ENCODE measurements at places on chromosomes 5 and 9. TPM values are rescaled to one million over a fixed set of nuclear protein-coding genes. Genes with fewer than 3 reads are reported as not detected.

DNA sequence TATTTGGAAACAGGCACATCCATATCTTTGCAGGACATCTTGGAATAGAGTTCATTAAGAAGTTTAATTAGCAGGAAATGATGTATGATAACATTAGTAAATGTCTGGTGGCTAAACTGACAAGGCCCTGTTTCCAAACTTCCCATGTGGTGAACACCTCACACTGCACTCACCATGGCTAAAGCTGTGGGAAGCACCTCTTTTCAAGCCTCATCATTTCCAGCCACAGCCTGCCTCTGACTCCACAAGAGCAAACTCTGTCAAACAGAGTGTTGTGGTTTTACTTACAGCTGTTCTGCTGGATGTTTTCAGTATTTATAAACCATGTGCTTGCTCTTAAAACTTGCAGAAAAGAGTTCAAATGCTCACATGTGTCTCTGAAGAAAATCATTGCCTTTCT lies 14.9 kb upstream of the NDUFB6 start:
- DNase-seq: no peak
- H3K36me3 ChIP-seq: no peaks in the 10 kb centered on the region
- H3K27me3 ChIP-seq: no peaks in the 10 kb centered on the region
- H3K4me1 ChIP-seq: no peaks in the 10 kb centered on the region
- no peak overlapping the region for H3K27ac ChIP-seq

Gene FBLL1
- total RNA-seq: 0.33 TPM

Gene ATP6V1G1
- 240 TPM for total RNA-seq

DNA sequence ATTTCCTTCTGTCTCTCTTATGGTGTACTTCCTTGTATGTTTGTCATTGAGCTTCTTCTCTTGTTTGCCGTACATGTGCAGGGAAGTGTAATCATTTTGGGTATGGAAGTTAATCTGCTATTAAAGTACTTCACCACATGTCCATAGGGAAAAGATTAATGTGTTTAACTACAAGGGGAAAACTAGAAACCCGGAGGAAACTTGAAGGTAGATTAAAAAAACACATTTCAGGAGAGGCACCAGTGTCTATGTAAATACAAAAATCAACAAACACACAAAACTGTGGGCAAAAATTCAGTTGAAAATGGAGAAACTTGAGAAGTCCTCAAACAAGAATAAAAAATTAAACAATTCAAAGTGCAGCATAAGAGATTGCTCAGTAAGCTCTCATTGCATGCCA lies 166.4 kb downstream of the PBX3 start:
- no peaks in the 10 kb centered on the region for H3K4me1 ChIP-seq
- no peak for DNase-seq
- no peaks in the 10 kb centered on the region for H3K36me3 ChIP-seq
- H3K4me3 ChIP-seq: no peak overlapping the region
- H3K27me3 ChIP-seq: no peaks in the 10 kb centered on the region

DNA sequence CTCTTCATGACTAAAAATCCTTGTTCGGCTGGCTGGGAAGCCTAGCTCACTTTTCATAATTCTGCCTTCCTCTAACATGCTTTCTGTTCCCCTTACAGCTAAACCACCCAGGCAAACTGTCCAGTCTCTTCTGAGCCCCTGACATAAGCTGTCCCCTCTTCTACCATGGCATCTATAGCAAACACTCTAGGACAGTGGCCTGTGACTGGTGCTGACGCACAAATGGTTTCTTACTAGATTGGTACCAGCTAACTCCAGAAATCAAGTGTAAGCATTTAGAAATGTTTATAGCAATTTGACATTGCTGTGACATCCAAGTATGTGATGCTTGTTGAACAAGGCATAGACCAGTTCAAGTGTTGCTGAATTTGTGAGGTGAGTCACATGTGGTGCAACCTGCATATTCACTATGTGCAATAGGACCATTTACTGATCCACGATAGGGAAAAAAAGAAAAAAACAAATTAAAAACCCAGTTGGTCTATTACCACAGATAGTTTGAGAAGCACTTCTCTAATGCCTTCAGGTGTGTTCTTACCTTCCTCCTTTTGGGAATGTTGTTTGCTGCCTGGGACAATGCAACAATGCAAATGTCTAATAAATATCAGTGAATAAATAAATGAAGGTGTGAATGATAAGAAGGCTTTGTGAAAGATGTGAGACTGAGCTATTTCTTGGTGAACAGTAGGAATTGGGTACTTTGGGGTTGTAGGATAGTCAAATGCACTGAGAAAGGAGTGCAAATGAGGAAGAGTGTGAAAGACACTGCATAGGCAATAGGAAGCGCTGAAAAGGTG lies 22.4 kb downstream of the ELOVL7 start:
- DNase-seq: no peak
- H3K4me1 ChIP-seq: no peaks in the 10 kb centered on the region
- H3K27ac ChIP-seq: no peak overlapping the region
- H3K27me3 ChIP-seq: no peaks in the 10 kb centered on the region
- H3K36me3 ChIP-seq: no peaks in the 10 kb centered on the region
- no peak overlapping the region for H3K4me3 ChIP-seq

DNA sequence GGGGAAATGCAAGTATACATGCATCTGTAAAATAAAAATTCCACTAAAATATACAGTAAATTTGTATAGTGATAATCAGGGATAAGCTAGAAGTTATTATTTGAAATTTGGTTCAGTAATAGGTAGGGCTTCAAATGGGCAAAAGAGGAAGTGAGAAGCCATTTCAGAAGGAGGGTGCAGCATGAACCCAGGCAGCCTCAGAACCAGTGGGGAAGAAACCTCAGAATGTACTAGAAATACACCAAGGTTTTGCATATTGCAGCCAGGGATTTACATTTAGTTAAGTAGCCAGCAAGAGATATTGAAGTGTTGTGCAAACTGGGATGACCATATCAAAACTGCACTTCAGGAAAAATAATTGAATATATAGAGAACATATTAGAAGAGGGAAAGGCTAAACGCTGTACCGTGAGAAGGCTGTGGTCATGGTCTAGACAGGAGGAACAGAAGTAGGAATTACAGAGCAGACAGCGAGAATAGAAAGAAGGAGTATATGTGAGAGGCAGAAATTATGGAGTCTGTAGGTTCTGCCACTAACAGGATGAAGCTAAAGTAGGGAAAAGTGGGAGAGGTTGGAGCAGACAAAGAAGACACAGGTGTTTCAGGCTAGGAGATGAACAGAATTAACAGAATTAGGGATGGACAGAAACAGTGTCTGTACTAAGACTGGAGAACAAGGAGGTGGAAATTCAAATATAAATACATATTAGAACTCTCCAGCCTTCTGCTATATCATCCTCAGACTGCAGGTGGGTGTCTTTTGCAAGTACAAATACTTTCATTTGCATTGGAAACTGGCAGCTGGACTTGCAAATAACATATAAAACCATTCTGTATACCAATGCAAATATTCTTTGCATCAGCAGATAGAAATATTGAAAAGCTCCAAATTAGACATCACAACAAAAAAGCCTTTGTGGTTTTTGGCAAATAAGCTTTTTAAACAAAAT lies 335.6 kb downstream of the ZNF608 start:
- DNase-seq: no peak
- no peaks in the 10 kb centered on the region for H3K4me1 ChIP-seq
- no peak overlapping the region for H3K27ac ChIP-seq
- H3K36me3 ChIP-seq: no peaks in the 10 kb centered on the region
- H3K27me3 ChIP-seq: no peaks in the 10 kb centered on the region

DNA sequence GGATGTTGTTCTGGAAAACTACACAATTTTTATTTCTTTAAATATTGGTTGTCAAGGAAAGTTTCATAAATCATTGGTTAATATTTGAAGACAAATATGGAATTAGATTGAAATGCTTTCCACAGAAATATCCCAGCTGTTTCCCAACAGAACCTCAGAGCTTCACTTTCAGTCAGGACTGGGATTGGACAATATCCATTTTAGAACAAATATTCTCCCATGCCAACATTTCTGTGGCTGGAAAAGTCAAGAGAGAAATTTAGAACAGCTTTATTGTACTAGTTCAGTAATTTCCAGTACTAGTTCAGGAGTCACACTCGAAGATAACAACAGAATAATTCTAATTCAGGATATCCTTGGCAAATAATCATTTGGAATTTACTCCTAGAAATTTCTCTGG lies 116.1 kb upstream of the TUT7 start:
- H3K27ac ChIP-seq: peak overlapping the region; percentile 57
- DNase-seq: no peak
- H3K36me3 ChIP-seq: no peaks in the 10 kb centered on the region
- H3K27me3 ChIP-seq: no peaks in the 10 kb centered on the region

DNA sequence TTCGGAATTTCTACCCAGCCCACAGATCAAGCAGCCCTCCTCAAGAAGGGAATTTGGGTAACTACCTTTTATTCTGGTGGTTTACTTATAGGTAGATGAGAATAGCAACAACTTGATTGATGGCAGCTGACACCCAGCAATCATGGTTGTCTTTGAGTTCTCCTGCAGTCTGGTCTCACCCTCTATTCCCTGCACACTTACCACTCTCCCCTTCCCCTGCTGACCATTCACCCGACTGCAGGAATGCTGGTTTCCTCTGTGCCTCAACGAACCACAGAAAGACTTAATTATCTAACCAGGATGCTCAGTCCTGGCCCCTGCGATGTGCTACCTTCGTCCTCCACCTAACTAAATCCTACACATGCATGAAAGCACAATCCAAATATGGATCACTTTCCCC lies 243.0 kb downstream of the RFK start:
- H3K36me3 ChIP-seq: no peaks in the 10 kb centered on the region
- no peak overlapping the region for H3K27ac ChIP-seq
- H3K4me3 ChIP-seq: no peak overlapping the region
- H3K4me1 ChIP-seq: no peaks in the 10 kb centered on the region
- no peak for DNase-seq
- no peaks in the 10 kb centered on the region for H3K27me3 ChIP-seq

Gene FGF1
- 20.3 TPM for total RNA-seq

- no peaks in the 10 kb centered on the region for H3K36me3 ChIP-seq
- no peaks in the 10 kb centered on the region for H3K27me3 ChIP-seq
- peaks cover 17% of the 10 kb centered on the region for H3K4me1 ChIP-seq
- H3K27ac ChIP-seq: no peak overlapping the region
Observed at GRCh38 chr9:137293482-137294090, 8.5 kb downstream of the NRARP start.

GRCh38 chr5:147538236-147538635 lies 28.4 kb upstream of the DPYSL3 start:
- H3K27me3 ChIP-seq: no peaks in the 10 kb centered on the region
- no peaks in the 10 kb centered on the region for H3K4me1 ChIP-seq
- no peak for DNase-seq
- no peak overlapping the region for H3K27ac ChIP-seq

- no peaks in the 10 kb centered on the region for H3K27me3 ChIP-seq
- H3K4me3 ChIP-seq: no peak overlapping the region
- no peaks in the 10 kb centered on the region for H3K4me1 ChIP-seq
- H3K36me3 ChIP-seq: no peaks in the 10 kb centered on the region
- no peak overlapping the region for H3K27ac ChIP-seq
Observed at GRCh38 chr5:35884773-35885172, 28.1 kb downstream of the IL7R start.

- no peaks in the 10 kb centered on the region for H3K36me3 ChIP-seq
- H3K4me1 ChIP-seq: no peaks in the 10 kb centered on the region
- H3K27me3 ChIP-seq: no peaks in the 10 kb centered on the region
Observed at GRCh38 chr5:19002111-19002510, 985.9 kb downstream of the CDH18 start.

Gene TAF11L10
- total RNA-seq: not detected

DNA sequence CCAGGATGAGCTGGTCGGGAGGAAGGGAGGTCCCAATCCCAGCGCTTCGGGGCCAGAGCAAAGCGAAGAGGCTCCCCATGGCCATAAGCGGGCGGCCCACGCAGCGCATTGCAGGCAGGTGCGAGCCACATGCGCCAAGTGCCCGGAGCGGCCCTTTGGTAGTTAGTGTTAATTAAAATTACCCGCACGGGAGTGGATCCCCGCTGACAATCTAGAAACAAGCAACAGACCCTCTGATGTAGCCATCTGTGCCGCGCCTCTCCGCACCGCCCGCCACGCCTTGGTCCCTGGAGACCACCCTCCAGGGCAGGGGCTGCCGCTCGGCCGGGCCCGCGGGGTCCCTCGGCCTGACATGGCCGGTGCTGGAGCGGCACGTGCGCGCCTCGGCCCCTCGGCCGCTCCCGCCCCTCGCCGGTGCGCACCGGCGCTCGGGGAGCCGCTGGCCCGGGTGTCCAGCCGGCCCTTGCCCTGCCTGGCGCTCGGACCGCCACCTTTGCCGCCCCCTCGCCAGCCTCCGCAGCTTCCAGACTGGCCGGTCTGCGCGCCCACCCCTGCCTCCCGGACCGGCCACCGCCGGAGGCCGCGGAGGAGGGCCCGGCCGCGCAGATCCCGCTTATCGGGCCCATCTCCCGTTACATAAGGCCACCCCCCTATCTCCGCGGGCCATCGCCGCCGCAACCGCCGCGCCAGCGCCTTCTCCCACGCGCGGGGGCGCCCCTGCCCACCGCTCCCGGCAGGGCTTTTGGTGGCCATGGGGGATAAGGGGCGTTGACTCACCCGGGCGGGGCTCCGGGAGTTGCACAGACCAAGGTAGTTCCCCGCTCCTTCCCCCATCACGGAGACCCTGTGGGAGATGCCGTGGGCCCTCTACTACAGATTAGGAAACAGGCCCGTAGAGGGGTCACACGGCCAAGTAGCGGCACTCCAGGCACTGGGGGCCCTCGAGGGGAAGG lies 1.9 kb upstream of the IL13 start:
- no peak overlapping the region for H3K27ac ChIP-seq
- peaks cover 16% of the 10 kb centered on the region for H3K27me3 ChIP-seq

GRCh38 chr5:63400079-63400478 lies 562.2 kb downstream of the HTR1A start:
- H3K27ac ChIP-seq: no peak overlapping the region
- DNase-seq: no peak
- H3K27me3 ChIP-seq: no peaks in the 10 kb centered on the region

DNA sequence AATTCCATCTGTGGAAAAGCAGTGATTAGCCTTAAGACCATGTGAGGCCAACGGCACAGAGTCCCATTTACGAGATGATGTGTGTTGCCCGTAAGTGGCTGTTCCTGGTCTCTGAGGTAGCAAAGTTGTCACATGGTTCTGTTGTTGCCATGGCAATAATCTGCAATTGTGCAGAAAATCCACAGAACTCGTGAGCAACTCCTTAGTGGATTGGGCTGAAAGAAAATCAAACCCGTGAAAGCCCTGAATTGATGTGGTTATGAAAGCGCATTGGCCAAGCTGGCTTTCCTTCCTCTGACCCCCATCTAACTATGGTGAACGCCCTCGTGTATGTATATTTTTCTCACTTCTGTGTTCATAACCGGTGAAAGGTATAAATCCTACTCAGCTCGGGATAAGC lies 614.7 kb downstream of the EBF1 start:
- no peaks in the 10 kb centered on the region for H3K36me3 ChIP-seq
- DNase-seq: no peak
- H3K27ac ChIP-seq: peak overlapping the region; percentile 70
